Activated CD4-positive, alpha-beta T cell treated with anti-CD3 and anti-CD28 coated beads for 48 hours (primary cell): ENCODE measurements at places on chromosomes 7 and 10.

DNA sequence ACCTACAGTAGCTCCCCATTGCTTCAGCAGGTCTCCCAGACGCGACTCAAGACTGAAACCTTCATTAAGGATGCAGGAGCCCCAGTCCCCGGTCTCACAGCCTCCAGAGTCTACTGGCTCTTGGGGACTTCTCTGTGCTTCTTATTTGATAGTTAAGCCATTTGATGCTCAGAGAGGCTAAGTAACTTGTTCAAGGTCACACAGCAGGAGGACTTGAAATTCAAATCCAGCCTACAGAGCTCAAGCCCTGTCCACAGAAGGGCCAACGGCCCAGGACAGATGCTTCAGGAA, 21.2 kb upstream of the ZMIZ1 start:
- no peak for DNase-seq

- DNase-seq: no peak
Observed at GRCh38 chr10:130440971-130441370, 304.8 kb downstream of the GLRX3 start.

- peak; percentile 73 for DNase-seq
Observed at GRCh38 chr7:128135515-128136214, 104.4 kb upstream of the LRRC4 start.

GRCh38 chr7:27345164-27345887, 102.7 kb downstream of the EVX1 start:
- DNase-seq: no peak

DNA sequence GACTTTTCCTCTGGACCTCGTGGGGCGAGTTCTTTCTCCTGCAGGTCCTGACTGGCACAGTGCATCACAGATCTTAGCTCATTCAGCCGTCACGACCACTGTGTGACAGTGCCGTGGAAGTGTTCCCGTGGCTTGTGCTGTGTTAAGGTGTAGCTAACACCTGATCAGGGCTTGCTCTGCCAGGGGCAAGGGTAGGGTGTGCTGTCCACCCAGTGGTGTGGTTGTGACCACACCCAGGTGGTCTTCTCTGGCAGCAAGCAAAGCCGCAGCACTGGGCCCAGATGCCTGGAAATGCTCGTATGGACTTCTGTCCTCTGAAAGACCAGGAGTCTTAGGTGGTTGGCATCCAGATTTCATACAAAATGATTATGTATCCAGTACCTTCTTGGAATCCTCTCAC, 86.2 kb downstream of the GLRX3 start:
- DNase-seq: no peak

DNA sequence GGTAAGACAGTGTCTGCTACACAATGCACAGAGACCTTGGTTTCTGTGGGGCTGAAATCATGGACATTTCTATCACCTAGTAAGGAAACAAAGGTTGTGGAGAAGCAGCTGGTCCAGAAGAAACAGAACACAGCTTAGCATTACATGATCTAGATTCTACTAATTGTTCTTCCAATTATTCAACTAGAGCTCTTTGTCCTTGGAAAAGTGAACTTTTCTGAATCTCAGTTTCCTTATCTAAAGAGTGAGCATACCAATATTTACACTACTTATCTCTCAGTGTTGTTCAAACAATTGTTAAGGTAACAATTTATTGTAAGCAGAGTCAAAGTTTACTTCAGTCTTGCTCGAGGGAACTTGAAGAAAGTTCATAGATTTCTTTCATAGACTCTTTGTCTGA, 42.3 kb upstream of the TRIM24 start:
- no peak for DNase-seq

DNA sequence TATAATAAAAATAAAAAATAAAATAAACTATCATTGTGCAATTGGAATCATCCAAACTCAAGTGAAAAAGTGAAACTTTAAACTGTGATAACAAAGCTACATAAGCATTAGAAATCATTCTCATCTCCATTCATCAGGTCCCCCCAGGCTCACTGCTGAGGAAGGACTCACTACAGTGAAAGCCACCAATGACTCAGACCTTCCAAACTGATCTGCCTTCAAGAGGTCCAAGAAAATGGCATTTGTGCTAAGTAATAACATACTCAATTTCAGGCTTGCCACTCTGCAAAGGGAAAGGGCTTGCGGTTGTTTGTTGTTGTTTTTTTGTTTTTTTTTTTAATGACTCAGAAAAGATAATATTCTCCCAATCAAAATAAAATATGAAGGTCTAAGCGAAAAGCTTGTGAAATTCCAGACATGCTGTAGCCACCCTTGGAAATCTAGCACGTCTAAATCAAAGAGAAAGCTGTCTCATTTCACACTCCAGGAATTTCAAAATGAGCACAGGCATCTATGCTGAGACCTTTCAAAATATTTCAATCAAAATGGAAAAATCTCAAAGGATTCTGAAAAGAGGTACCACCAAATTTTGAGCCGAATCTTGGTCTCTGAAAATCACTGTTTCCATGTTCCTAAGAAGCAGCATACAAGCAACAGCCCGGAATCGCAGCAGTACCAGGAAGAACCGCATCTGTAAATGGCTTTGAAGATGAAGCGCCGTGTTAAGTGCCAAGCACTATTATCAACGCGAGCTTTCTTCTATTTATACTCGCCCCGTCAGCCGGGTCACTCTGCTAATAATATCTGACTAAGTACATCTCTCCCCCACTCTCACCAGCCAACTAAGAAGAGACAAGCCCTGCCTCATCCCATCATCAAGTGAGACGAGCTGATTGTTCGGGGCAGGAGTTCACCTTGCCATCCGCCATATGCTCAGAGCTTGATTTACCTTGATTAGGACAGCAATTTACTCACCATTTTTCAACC, 13.5 kb downstream of the SFMBT2 start:
- peak; percentile 51 for DNase-seq

GRCh38 chr7:93835702-93836101, 54.9 kb downstream of the TFPI2 start:
- no peak for DNase-seq

- no peak for DNase-seq
Observed at GRCh38 chr7:90111-91063, 102.0 kb upstream of the FAM20C start.

GRCh38 chr10:100636848-100637553, 101.3 kb downstream of the HIF1AN start:
- DNase-seq: no peak

DNA sequence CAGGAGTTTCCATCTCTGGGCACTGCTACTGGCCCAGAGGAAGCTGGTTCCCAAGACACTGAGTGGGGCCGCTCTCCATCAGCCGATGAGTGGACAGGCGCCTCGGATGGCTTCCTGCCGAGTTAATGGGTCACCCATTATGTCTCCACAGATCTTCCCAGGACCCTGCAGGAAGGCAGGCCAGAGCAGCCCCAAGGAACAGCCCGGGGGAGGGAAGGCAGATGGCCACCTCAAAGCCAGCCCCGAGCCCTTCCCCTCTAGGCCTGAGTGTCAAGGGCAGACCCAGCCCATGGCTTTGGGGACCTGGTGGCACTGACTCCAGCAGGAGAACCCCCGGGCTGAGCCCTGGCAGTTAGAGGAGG, 3.4 kb upstream of the LFNG start:
- DNase-seq: no peak
